ENCODE measurements at places on chromosomes 3 and 15. TPM values are rescaled to one million over a fixed set of nuclear protein-coding genes. Genes with fewer than 3 reads are reported as not detected.

GRCh38 chr15:89400782-89401545, 66.3 kb upstream of the POLG start:
- DNase-seq, result no peak

DNA sequence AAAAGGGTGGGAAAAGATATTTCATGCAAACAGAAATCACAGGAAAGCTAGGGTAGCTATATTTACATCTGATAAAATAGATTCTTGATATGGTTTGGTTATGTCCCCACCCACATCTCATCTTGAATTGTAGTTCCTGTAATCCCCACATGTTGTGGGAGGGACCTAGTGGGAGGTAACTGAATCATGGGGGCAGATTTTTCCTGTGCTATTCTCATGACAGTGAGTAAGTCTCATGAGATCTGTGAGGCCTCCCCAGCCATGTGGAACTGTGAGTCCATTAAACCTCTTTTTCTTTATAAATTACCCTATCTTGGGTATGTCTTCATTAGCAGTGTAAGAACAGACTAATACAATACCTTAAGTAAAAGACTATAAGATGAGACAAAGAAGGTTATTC, 558.1 kb downstream of the RSL24D1 start:
- no peak for DNase-seq

The GHRL gene
- total RNA-seq, result not detected

- DNase-seq, result no peak
Observed at GRCh38 chr15:74303741-74304309, 63.6 kb downstream of the CYP11A1 start.
